ENCODE measurements at places on chromosomes 3 and 15.

GRCh38 chr3:66269411-66269810 is 48.6 kb downstream of the SLC25A26 start:
- DNase-seq: no peak

DNA sequence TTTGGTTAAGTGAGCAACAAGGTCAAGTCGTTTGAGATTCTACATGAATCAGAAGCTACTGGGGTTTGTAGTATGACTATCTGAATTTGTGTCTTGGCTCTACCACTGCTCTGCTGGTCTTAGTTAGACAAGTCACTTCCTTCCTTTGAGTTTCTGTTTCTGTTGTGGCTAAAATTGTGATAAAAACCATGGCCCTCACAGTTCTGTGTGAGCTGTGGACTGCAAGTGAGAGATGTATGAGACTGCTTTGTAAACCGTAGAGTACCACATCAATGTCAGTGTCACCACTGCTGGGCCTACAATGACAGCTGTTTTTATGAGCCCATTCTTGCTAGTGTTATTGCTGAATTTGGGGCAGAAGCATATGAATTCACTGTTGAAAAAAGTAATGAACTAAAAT is 32.7 kb downstream of the RARB start:
- DNase-seq: no peak

GRCh38 chr15:98758224-98758623 is 109.9 kb downstream of the IGF1R start:
- no peak for DNase-seq

DNA sequence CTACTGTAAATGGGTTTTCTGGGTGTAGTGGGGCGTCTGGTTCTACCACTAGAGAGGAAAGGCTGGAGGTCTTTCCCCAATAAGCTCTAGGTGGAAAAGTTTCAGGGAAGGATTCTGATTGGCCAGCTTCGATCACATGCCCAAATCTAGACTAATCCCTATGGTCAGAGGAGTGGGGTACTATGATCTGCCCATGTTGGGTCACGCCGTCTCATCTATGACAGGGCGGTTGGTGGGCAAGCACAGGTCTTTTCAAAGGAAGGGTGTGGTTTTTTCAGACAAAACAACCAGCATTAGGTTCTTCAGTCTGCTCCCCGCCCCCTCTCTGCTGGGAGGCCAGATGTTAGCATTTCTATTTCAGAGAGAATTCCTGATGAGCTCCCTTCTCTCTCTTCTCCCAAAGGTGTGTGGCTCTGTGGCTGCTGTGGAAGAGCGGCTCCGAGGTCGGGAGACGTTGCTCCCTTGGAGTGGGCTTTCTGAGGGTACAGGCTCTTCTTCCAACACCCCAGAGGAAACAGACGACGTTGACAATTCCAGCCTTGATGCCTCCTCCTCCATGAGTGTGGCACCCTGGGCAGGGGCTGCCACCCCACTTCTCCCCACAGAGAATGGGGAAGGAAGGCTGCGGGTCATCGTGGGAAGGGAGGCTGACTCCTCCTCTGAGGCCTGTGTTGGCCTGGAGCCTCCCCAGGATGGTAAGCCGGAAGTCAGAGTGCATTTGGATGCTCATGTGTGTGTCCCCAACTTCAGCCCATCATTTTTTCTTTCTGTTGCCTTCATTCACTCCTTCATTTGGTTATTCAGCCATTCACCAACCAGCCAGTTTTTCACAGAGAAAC is 9.7 kb upstream of the TATDN2 start:
- peak; percentile 58 for DNase-seq

DNA sequence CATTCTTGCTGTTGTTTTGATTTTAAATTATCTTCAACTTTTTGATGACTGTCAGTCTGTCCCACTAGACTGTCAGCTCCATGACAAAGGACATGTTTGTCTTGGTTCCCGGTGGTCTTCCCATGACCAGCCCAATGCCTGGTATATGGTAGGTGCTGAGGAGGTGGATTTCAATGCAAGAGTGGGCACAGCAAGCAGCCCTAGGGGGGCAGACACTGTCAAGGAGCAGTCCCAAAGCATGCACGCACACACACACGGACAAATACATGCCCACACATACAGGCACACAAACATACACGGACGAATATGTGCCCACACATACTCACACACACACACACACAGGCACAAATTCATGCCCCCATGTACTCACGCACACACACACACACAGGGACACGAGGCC is 12.0 kb downstream of the KLF15 start:
- DNase-seq: no peak

DNA sequence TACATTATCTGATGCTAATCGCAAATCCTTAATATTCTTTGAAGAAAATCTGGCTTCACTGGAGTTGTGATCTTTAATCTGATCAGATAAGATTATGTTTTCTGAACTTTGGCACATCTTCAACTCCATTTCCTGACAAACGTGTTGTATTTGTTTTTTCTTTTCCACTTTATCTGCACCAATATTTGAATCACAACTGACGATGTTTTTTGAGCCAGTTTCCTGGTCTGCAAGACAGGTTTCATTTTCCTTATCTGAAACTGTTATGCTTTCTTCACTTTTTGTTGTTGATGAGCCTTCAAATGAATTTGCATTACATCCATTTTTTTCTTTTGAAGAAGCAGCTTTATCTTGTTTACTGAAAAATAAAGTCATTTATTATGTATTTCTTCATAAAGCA is 101.5 kb downstream of the ZNF280D start:
- DNase-seq: no peak

GRCh38 chr3:62604298-62604697 is 230.9 kb upstream of the FEZF2 start:
- no peak for DNase-seq

GRCh38 chr3:52191663-52192062 is 6.3 kb upstream of the ALAS1 start:
- no peak for DNase-seq

- no peak for DNase-seq
Observed at GRCh38 chr15:66647358-66647757, 54.7 kb upstream of the SMAD6 start.

- DNase-seq: no peak
Observed at GRCh38 chr15:70385052-70385451, 287.3 kb upstream of the TLE3 start.

DNA sequence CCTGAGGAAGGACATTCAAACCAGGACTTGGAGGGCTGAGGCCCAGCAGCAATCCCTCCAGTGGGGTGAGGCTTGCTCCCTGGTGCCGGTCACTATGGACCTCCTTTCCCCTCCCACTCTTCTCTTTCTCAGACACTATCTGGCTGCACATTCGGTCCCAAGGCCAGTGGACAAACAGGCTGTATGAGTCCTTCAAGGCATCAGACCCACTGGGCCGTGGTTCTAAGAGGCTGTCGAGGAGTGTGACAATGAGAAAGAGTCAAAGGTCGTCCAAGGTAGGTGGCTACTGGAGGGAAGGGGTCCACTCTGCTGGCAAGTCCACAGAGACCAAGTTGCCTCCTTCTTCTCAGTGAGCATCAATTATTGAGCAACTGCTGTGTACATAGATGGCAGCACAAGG is 28.0 kb downstream of the NOX5 start:
- no peak for DNase-seq

DNA sequence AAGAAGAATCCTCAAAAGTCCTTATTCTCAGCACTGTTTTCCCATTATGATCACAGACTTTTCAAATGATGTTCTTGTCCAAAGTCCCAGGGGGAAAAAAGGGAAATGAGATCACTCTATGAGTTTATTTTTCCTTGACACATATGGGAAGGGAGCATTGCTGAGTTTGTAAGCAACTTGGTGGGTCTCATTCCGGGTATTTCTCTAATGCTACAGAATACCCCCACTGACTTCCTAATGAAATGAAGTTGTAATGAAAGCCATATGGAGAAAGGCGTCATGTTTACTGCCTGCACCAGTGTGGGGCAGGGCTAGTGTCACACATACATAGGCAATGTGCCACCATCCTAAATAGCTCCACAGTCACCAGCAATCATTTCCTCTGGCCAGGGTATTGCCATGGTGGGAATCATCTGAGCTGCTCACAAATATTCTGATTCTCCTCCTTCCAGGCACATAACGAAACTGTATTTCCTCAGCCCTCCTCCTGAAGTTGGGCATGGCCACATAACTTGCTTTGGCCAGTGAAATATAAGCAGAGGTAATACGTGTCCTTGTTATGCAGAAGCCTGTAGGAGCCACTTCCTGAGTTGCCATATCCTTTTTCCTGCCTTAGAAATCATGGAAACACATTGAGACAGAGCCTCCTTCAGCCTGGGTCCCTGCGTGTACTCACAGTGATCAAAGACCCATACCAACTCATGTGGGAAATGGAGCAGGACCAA is 41.0 kb upstream of the C15orf61 start:
- no peak for DNase-seq

- no peak for DNase-seq
Observed at GRCh38 chr3:128215290-128215689, 62.0 kb downstream of the EEFSEC start.

DNA sequence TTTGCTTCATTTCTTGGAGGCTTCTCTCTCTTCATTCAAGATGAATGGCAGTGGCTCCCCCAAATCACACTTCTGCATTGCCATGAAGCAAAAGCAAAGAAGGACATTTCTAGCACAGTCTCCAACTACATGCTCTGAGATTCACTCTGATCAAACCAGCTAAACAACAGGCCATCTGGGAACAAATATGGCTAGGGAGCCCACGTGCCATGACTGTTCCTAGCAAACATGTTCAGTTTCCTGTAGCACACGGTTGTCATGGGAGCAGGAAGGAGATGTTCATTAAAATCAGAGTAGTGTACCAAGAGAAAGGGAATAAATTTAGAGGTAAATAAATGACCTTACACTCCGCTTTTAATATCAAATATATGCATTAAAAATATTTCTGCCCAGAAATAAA is 327.3 kb downstream of the GBE1 start:
- DNase-seq: no peak

DNA sequence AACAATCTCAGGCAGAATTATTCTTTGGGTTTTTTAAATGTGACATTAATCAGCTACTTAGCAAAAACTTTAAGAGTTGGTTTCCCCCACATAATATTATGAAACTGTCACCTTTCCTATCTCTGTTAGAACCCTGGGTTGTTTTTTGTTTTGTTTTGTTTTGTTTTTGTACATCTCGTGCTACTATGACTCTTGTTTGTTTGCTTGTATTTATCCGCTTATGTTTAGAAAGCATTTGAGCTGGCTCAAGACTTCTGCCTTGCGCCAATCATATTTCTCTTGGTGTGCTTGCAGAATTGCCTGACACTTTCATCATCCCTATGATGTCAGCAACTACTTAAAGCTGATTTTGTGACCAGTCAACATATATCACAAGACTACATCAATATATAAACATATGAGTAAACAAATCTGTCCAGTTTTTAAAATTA is 116.9 kb downstream of the DCLK3 start:
- no peak for DNase-seq

GRCh38 chr3:105686278-105686897 is 182.4 kb downstream of the CBLB start:
- no peak for DNase-seq

- DNase-seq: no peak
Observed at GRCh38 chr3:106514431-106514830, 645.6 kb upstream of the CBLB start.

GRCh38 chr3:182325213-182325950 is 467.9 kb upstream of the ATP11B start:
- no peak for DNase-seq

GRCh38 chr3:127226457-127226856 is 33.5 kb downstream of the PRR23E start:
- no peak for DNase-seq

- DNase-seq: no peak
Observed at GRCh38 chr3:176978441-176978840, 218.8 kb downstream of the TBL1XR1 start.

Data from activated CD4-positive, alpha-beta T cell treated with anti-CD3 and anti-CD28 coated beads for 48 hours (primary cell).